Kidney tubule cell (primary cell): ENCODE measurements at places on chromosomes 13 and 19.

GRCh38 chr13:23899555-23899954 is 2.3 kb upstream of the C1QTNF9B start:
- peak; percentile 46 for DNase-seq

DNA sequence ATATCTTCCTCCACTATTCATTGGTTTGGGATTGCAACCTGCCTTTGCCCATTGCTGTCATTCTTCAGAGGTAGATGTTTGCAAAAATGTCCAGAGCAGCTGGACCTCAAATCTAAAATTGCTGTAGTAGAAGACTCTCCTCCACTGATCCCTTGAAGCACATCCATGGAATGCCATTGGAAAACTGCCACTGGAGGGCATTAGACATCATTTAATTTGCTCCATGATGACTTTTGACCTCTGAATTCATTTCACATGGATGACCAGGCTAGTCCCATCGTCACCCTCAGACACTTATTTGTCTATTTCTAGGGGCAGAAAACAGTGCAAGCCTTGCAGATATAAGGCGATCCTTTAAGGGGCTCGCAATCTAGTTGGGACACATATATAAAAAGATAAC is 33.9 kb upstream of the FLT1 start:
- peak; percentile 44 for DNase-seq

- DNase-seq = no peak
These were observed 110.0 kb downstream of the FREM2 start for GRCh38 chr13:38796890-38797289.

- DNase-seq = peak; percentile 80
These were observed at the start of gene HSH2D for GRCh38 chr19:16143399-16144215. HSH2D (plus strand) TSS chr19:16143685; CDS start chr19:16148751, 5,066 bp downstream.
